ENCODE measurements at places on chromosomes 5 and 9. TPM values are rescaled to one million over a fixed set of nuclear protein-coding genes. Genes with fewer than 3 reads are reported as not detected.

PCDHA12 gene
- not detected for total RNA-seq

QRFP gene
- not detected for total RNA-seq

CEL gene
- 0.99 TPM for total RNA-seq

ZNF454 gene
- 1.3 TPM for total RNA-seq

ADCY2 gene
- not detected for total RNA-seq

SPIN1 gene
- 45.4 TPM for total RNA-seq

SPINK1 gene
- not detected for total RNA-seq

NEUROG1 gene
- not detected for total RNA-seq

SLC34A1 gene
- total RNA-seq: not detected

NKD2 gene
- 2.2 TPM for total RNA-seq

GRIN3A gene
- total RNA-seq: not detected

ABL1 gene
- 62.9 TPM for total RNA-seq

PCDHGA12 gene
- 10.5 TPM for total RNA-seq

OCLN gene
- 7.4 TPM for total RNA-seq

GRM6 gene
- total RNA-seq: not detected

EIF4E1B gene
- total RNA-seq: not detected

TMEM232 gene
- total RNA-seq: 0.41 TPM

CDH9 gene
- total RNA-seq: not detected

PTCH1 gene
- total RNA-seq: 4.7 TPM

CD74 gene
- 24.3 TPM for total RNA-seq

CFAP90 gene
- total RNA-seq: not detected

CDKN2A gene
- total RNA-seq: 54.6 TPM

ADGRD2 gene
- not detected for total RNA-seq

TSC1 gene
- 37.1 TPM for total RNA-seq

WDR38 gene
- total RNA-seq: not detected

TMEM171 gene
- 2.3 TPM for total RNA-seq

GRIA1 gene
- not detected for total RNA-seq

CCDC127 gene
- total RNA-seq: 5.2 TPM

STRBP gene
- total RNA-seq: 10.3 TPM

TRIM7 gene
- 5.3 TPM for total RNA-seq

ZNF462 gene
- 13.7 TPM for total RNA-seq

ZNF366 gene
- 33.7 TPM for total RNA-seq

LRRC19 gene
- not detected for total RNA-seq

DDX4 gene
- total RNA-seq: not detected

ZCCHC10 gene
- total RNA-seq: 21.4 TPM

SPRY4 gene
- total RNA-seq: 38.1 TPM

MLANA gene
- not detected for total RNA-seq

SOX30 gene
- not detected for total RNA-seq

C5orf52 gene
- total RNA-seq: not detected

SH2D3C gene
- total RNA-seq: 94.0 TPM

Data from glomerular endothelial cell (primary cell).